ENCODE measurements at places on chromosomes 6 and 20.

DNA sequence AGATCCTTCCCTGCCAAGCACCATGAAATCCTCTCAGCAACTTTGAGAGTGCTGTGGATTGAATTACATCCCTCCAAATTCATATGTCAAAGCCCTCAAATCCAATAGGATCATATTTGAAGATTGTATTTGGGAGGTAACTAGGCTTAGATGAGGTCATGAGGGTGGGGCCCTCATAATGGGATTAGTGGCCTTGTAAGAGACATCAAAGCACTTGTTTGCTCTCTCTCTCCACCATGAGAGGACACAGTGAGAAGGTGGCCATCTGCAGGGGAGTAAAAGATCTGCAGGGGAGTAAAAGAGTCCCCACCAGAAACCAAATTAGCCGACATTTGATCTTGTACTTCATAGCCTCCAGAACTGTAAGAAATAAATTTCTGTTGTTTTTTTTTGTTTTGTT, 298.2 kb downstream of the SAMD5 start:
- DNase-seq = no peak

GRCh38 chr20:37417617-37418467, 71.9 kb downstream of the SRC start:
- DNase-seq = no peak

GRCh38 chr6:73710470-73710869, 14.5 kb downstream of the CD109 start:
- DNase-seq = no peak

DNA sequence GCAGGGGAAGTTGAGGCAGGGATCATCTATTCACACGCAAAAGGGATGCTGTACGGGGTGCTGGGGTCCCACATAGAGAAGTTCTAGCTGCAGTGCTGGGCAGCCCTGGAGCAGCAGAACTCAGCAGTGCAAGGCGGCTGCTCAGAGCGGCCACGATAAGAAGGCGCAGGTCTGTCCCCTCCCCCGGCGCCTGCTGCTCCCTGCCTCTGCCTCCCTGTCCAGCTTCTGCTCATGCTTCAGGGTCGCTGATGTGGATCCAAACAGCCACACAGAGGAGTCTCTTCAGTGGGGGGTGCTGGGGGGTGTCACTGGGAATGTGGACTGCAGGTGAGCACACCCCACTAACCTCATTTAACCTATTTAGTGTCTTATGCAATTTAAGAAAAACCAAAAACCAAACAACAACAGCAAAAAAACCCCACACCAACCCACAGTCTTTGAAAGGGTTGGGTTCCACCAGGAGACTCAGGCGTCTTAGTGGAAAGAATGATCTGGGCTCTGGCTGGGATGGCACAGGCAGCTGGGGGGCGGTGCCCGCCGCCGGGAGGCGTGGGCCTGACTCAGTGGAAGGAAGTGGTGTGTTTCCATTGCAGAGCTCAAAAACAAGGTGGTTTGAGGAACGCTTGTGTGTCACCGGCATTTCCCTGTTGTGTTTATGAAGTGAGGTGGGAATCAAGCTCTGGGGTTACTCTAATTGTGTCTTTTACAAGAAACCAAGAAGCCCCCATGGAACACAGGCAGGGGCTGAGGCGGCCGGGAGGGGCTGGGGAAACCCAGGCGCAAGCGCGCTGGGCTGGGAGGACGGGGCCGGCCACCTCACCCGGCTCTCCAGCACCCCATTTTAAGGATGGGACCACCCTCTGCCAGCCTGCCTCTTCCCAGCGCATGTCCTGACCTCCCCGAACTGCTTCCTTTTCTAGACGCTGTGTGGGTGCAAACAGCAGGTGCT, 55.1 kb downstream of the IRF4 start:
- DNase-seq = peak; percentile 72

DNA sequence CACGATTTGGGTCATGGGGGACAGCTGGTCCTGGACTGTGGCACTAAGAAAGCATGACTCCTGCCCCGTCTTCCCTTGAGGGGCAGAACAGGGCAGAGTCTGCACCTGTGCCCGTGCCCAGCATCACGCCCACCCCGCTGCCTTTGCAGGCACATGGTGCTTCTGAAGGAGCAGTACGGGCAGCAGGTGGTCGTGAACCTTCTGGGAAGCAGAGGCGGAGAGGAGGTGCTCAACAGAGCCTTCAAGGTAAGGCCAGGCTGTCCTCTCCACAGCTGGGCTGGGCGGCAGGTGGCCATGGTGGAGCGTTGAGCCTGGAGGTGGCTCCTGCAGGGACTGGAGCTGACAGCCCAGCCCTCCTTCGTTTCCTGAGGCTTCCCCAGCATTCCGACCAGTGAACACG, 77.4 kb downstream of the SYNJ2 start:
- no peak for DNase-seq

GRCh38 chr20:46698788-46699187, 9.5 kb upstream of the TP53RK start:
- DNase-seq = no peak

DNA sequence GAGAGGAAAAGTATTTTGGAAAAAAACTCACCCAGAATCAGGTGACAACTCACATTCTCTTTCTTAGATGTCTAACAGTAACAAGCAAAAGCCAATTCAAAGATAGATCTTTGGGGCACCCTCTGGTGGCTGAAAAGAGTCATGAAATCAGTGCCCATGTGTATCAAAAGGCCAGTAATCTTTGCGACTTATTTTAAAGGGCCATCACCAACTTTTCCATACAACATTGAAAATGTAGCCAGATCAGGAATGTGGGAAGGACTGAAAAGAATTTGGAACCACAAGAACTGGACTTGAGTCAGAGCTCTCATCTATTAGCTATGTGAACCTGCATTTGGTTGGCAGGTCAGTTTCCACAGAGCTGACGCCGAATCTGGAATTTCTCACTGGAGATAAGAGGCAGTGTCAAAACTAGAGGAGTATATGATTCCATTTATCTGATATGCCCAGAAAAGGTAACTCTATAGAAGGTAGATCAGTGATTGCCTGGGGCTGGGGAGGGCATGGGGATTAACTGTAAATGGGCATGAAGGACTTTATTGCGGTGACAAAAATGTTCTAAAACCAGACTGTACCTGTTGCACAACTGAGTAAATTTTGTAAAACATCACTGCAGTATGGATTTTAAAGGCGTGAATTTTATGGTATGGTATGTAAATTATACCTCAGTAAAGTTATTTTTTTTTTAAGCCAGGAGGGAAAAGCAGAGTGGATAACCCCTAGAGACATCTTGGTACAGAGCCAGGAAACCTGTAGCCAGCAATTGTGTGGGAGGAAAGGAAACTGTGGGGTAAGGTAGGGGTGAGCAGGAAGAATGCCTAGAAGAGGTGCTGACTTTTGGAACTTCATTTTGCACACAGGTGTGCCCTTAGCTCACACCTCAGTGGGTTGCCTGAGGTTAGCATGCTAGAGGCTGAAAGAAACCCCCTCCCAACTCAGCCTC, 117.1 kb upstream of the ASF1A start:
- peak; percentile 61 for DNase-seq

DNA sequence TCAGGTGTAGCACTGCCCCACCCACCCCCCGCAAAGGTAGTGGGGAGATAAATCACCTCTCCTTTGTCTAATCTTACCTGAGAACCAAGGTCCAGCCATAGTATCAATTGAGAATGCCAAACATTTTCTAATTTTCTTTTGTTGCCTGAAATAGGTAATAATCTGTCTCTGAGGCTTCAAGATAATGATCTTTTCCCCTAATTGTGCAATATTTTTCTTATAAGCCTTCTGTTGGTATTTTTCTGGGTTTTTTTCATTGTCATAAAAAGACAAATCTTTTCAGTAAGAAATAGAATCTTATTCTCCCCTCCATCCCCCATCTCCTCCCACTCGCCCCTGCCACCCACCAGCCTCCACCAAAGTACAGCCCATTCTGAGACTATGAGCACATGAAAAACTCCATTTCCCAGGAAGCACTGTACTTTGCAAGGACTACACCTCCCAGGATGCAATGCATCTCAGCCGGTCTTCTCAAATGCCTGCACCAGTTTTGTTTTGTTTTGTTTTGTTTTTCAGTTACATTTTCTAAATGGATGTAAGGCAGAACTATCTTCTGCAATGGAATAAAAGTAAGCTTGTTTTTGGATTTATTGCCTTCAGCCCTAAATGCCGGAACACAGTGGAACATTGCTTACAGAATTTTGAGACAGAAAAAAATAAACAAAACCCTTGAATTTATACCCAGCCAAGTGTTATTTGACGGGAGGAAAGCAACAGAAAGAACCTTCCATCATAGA, 268.0 kb downstream of the TFAP2A start:
- no peak for DNase-seq

DNA sequence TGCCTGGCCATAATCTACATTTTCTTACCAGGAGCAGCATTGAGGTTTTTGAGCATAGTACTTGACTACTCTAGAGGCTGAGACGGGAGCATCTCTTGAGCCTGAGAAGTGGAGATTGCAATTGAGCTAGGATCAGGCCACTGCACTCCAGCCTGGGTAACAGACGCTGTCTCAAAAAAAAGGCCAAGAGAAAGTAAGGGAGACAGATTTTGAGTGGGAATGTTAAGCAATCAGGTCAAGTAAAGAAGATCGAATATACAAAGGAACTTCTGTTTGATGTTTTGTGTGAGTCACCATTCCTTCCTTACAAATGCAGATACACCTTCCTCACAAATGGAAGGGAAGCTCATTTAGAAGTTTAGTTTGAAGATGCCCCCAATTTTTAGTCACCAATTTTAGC, 4.4 kb downstream of the PNRC1 start:
- no peak for DNase-seq

GRCh38 chr6:14744212-14744556, 501.7 kb upstream of the JARID2 start:
- no peak for DNase-seq

DNA sequence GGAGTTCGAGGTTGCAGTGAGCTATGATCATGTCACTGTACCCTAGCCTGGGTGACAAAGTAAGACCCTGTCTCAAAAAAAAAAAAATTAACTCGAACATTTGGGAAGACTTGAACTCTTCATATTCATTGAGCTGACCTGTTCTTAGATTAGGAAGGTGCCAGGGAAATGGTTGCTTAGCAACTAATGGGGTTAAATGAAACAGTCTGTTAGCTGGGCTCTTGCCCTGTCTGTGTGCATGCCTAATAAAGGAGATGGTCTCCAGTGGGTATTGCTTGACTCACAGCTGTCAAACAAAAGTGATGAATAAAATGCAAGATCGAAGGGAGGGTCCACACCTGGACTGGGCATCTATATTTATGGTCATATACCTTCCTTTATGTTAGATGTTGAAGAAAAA, 101.8 kb downstream of the KLHL32 start:
- no peak for DNase-seq

GRCh38 chr20:53255102-53255710, 283.0 kb downstream of the TSHZ2 start:
- DNase-seq = no peak

- DNase-seq = no peak
These were observed 600.6 kb upstream of the CHD6 start for GRCh38 chr20:42218621-42219374.

- no peak for DNase-seq
These were observed 57.4 kb upstream of the TFAP2D start for GRCh38 chr6:50655848-50656453.

DNA sequence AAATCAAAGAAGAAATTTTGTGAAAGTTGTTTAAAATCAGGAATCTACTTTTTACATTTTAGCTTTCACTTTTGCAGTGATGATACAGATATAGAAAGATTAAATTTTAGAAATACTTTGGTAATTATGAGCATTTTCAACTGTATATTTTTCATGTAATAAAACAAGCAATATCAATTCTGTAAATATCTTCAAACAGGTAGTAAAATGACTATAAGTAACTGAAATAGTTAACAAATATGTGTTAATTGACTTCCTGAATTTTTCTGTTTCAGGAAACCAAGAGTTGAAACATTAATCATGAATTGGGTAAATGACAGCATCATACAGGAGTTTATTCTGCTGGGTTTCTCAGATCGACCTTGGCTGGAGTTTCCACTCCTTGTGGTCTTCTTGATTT, at the start of gene OR2B6:
OR2B6 (plus strand) TSS at position 301 of the 400 bp plus-strand sequence; CDS start at position 301, 0 bp downstream.
- DNase-seq = no peak

- DNase-seq = no peak
These were observed 21.0 kb upstream of the RNF24 start for GRCh38 chr20:4036351-4036750.

- no peak for DNase-seq
These were observed 17.5 kb upstream of the SLC22A2 start for GRCh38 chr6:160276126-160276525.

DNA sequence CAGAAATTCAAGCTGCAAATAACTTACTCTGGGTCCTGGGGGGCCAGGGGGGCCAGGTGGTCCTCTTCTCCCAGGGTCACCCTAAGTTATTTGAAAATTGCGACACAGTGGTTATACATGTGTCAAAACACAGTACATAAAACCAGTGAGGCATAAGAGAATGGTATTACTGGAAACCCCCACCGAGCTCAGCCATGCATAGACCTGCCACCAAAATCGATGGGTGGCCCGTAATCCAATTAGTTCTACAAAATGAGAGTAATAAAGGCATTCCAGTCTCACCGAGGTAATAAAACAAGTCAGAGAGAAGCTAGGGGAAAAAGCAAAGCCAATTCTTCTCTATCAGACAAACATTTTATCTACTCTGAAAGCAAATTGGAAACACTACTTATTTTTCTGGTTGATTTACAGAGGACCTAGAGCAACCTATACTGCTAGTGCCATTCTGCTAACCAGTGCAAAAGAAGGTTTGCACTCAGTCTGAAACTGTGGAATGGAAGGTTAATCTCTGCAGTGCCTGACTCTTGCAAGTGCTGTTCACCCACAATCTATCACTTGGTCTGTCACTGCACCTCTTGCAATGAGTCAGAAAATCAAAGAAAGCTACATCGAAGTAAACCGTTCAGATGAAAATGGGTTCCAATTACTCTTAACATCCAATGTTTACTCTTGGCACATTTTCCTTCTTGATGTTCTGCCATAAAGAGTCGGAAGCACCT, 32.4 kb downstream of the COL9A1 start:
- no peak for DNase-seq

Measured in CD8-positive, alpha-beta T cell (primary cell).